Umbilical cord (tissue), 2 donors: ENCODE measurements at places on chromosomes 6 and 20.
A peak's percentile ranks its signal among the peaks of the same experiment; 100 is the strongest.

DNA sequence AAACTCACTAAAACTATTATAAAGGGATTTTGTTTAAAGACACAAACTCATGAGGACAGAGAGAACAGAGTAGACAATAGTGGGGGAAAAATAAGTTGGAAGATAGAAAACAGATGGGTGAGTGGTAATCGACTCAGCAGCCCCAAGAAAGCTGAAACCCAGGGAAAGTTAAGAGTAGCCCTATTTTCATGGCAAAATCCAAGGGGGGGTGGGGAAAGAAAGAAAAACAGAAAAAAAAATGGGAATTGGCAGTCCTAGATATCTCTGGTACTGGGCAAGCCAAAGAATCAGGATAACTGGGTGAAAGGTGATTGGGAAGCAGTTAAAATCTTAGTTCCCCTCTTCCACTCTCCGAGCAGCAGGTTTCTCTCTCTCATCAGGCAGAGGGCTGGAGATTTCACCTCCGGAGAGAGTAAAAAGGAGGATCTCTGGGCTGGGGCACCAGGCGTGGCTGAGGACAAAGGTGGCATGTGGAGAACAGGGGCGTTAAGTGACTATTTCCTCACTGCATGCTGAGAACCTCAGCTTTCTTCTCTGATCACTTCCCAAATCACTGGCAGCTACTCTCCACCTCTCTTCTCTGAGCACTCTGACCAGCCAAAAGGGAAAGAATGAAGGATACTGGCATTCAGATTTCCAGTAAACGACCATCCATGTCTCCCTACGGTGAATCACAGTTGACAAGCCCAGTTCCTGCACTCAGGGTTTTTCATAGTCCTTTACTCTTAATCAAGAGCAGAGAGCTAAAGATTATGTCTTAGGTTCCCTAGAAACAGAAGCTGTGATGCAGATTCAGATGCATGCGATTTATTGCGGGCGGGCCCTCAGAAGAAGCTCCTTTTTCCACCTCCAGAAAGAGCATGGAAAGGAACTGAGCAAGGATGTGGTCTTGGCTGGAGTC lies 7.3 kb upstream of the RNF24 start:
- DNase-seq: no peak

DNA sequence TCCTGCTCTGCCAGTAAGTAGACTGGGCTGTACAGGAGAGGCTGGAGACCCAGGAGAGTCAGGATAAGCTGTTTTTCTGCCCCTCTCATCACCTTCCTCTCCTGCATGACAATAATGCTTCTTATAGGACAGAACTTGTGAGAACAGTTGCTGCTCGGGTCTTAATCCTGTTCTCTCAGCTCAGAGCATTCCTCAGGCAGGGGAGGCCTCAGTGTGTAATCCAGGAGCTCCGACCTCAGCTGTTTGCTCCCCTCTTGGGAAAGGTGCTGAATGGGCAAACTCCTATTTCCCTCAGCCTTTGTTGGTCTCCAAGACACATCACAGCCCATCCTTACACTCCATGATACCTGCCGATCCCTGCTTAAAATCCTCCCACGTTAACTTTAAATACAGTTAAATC lies 134.9 kb upstream of the LRFN2 start:
- DNase-seq: peak; percentile 44

- no peak for DNase-seq
These were observed 103.2 kb downstream of the TOX2 start for GRCh38 chr20:44017905-44018258.

DNA sequence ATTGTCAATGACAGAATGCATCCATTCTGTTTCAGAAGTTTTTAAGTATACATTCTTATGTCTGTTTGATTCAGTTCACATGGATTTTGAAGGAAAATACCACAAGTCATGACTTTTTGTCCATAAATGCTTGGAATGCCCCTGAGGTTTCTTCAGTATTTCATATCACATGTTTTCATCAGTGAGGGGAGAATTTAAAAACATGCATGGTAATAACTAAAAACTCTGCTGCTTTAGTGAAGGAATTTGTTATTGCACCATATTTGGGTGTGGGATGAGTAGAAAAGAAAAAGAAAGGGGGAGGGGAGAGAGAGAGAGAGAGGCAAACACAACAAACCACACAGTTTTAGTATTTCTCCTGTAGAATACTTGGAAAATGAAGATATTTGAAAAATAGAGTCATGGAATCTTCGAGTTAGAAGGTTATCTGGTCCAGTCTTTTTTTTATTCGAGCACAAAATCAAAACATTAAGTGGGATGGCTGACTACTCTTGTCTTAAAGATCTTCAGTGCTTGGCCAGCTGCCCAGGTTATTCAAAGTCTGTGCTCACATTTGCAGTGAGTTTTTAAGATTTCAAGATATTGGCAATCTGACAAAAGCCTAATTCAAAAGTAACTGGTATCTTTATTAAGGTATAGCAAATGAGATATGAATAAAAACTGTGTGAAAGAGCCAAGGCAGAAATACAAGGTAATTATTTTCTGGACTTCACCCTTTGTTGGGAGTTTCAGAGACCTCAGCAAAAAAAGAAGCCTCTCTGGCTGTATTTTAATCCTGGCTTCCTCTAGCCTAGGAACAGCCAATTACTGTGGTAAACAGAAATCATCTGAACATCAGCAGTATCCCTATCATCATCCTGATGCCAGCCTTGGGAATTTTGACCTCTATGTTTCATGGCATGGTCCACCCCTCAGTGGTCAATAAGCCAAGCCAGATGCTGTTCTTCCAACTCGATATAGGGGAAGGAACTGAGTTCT lies 687.9 kb upstream of the CITED2 start:
- DNase-seq: peak; percentile 95

- DNase-seq: no peak
These were observed 17.4 kb downstream of the MACROD2 start for GRCh38 chr20:14012671-14013070.

DNA sequence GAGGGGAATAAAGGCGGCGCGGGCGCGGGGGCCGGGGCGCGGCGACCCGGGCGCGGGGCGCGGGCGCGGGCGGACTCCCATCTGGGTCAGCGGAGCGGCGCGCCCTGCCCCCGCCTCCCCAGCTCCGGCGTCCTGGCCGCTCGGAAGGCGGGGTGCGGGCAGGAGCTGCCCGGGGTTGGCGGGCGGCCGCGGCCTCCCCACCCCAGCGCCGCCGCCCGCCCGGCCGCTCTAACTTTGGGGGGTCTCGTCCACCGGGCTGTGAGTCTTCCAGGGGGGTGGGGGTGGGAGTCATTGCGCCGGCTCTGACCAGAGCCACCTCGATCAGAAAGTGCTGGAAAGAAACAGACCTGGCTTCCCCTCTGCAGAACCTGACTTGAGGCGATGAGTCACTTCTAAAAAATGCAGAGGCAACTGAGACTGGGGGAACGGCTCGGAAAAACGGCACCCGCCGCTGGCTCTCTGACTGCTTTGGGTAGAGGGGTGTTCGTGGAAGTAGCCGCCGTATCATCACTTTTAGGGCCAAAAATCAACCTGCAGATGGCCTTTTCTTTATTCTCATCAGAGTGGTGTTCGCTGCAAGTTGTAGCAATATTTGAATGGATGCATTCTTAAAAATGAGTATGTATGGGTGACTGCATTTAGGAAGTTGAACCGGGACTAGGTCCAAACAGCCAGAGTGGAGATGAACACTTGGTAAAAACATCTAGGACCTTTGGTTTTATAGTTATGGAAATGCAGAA lies 667 bp downstream of the CAP2 start:
- peak; percentile 77 for DNase-seq

DNA sequence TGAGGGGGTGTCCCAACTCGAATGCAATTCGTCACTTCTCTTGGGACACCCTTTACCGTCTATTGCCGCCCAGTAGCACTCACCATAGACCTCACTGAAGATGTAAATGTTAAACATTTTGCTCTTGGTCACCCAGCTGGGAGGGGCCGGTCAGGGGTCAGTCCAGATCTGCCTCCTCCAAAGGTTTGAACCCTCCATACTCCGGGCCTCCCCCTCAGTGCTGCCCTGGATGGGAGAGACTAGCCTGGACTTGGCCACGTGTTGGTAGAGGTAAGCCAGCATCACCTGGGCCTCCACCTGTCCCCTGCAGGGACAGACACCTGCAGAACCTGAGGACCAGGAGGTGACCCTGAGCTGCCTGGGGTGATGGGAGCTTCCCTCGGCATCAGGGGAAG lies 5.0 kb upstream of the MYT1 start:
- no peak for DNase-seq

DNA sequence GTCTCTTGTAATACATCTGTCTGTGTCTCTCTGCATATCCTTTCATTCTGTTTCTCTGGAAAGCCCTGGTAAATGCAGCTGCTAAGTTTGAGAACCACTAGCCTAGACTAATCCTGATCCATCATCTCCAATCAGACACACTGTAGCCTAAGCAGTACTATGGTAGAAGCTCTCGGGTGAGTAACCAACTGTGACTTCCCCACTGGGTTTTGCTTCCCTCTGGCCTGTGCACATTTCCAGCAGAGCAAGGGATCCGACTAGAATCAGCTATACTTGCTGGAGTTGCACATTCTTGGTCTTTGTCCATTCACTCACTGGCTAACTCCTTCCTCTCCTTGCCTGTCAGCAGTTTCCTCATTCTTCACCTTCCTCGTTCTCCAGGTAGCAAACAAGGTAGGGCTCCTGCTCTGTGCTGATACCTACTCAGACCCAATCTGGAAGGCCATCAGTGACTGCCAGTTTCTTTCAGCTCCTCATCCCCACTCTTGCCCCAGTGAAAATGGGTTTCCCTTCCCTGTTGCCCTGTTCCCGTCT lies 184.2 kb downstream of the PLCB4 start:
- DNase-seq: no peak

DNA sequence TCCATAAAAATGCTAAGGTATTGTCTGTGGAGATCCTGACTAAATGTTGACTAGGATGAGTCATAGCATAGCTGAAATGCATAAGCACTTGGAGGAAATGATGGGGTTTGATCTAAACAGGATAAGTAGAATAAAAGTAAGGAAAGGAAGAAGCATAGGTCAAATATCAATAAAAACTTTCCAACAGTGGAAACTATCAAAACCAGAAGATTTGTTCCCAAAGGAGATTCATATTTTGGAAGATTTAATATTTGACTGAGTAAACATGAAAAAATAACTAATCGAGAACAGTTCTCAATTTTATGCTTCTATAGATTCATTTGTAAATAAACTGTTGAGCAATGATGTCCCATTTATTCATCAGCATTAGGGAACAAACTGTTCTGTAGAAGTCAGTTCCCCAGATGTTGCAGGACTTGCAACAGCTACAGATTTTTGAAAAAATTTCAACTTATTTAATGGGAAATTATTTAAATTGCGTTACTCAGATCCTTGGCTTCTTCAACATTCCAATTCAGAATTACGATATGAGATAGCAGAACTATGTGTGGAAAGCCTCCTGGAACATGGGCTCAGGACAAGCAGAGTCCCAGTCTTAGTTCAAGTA lies 133.7 kb upstream of the TBX18 start:
- peak; percentile 24 for DNase-seq

DNA sequence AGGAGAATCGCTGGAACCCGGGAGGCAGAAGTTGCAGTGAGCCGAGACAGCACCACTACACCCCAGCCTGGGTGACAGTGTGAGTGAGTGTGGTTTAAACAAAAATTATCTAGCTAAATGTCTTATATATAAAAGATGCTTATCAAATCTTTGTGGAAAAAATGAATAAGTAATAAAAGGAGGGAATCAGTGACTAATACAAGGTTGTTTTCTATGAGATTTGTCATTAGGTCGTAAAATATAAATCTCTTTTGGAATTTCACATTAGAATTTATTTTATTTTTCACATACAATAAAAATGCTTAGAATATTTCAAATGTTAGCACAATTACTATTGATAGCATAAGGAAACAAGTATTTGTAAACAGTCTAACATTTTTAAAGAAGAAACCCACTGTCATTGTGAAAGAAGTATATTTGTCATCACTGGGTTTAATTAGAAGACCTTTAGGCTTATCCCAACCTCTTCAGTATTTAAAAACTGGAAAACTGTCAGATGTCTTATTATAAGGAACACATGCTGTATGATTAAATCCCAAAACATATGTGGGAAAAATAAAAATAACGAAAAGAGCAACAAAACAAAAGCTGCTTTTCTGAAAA lies 47.1 kb downstream of the ASCC3 start:
- DNase-seq: no peak

DNA sequence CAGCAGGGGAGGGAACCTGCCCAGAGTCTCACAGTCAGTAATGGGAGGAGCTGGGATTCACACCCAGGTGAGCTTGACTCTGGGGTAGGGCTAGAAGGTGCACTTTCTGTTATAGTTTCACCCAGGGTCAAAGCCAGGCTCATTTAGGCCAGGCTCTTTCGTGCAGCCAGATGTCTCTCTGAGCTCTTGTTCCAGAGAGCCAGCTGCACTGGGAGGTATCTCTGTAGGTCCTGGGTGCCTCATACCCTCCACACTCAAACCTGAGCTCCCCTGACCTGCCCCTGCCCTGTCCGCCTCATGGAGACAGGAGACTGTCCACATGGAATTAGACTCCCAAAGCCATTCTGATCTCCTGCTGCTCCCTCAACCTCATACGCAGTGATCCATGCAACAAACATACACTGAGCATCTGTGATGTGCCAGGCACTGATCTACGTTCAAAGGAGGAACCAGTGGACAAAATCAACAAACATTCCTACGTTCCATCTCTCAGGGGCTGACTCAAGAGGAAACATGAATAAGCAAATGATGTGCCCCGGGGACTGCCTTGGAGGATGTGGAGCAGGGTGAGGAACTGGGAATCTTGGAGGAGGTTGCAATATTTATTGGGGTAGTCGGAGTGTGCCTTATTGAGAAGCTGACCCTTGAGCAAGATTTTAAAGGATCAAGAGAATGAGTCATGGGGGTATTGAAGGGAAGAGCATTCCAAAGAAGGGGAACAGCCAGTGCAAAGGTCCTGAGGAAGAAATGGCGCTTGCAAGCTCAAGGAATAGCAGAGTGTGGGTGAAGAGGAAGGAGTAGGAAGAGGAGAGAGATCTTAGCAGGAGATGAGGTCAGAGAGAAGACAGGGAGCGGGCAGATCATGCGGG lies 71.3 kb upstream of the TOX2 start:
- no peak for DNase-seq

GRCh38 chr6:142047934-142048592 lies 84.7 kb upstream of the GJE1 start:
- DNase-seq: no peak

GRCh38 chr6:137155830-137156229 lies 17.6 kb downstream of the IL22RA2 start:
- no peak for DNase-seq

GRCh38 chr6:56450882-56451739 lies 191.6 kb downstream of the DST start:
- peak; percentile 86 for DNase-seq

GRCh38 chr6:16154904-16155303 lies 26.0 kb downstream of the MYLIP start:
- DNase-seq: peak; percentile 94

DNA sequence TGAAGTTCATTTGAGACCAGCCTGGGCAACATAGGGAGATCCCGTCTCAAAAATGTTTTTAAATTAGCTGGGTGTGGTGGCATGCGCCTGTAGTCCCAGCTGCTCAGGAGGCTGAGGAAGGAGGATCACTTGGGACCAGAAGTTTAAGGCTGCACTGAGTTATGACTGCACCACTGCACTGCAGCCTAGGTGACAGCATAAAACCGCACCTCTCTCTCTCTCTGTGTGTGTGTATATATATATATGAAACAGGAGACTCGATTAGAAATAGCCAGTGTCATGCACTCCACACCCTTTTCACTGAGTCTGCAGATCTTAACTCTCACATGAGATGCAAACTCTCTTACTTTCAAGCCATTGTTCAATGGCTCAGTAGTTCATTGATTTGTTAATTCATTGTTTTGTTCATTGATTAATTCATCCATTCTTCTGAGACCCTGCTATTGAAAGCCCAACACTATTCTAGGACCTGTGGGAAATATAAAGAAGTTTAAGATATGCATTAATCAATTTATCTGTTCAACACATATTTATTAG lies 52.4 kb upstream of the MRPS10 start:
- DNase-seq: no peak
